ENCODE measurements at places on chromosomes 16 and 17. TPM values are rescaled to one million over a fixed set of nuclear protein-coding genes. Genes with fewer than 3 reads are reported as not detected.

Gene CWC25
- 22.2 TPM for total RNA-seq

DNA sequence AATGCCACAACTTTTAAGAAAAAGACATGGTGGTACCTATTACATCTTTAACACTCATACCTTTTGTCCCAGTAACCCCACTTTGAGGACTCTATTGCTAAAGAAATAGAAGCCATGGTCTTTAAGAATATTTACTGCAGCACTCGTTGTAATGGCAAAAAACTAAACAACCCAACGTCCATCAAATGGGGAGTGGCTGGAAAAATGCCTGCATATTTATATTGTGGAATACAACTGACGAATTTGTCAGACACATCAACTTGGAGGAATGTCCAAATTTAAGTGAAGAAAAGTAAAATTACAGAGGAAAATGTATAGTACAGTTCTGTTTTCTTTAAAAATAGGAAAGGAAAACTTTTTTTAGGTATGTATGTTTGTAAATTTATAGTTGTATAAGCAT lies 47.8 kb downstream of the STX8 start:
- H3K4me3 ChIP-seq: no peak overlapping the region
- no peaks in the 10 kb centered on the region for H3K27me3 ChIP-seq
- DNase-seq: no peak

- no peak overlapping the region for H3K4me3 ChIP-seq
- no peaks in the 10 kb centered on the region for H3K27me3 ChIP-seq
- peaks cover 19% of the 10 kb centered on the region for H3K4me1 ChIP-seq
- H3K27ac ChIP-seq: no peak overlapping the region
Measured at GRCh38 chr17:79948406-79948944, 87.2 kb downstream of the TBC1D16 start.

Gene RNF167
- 92.9 TPM for total RNA-seq

DNA sequence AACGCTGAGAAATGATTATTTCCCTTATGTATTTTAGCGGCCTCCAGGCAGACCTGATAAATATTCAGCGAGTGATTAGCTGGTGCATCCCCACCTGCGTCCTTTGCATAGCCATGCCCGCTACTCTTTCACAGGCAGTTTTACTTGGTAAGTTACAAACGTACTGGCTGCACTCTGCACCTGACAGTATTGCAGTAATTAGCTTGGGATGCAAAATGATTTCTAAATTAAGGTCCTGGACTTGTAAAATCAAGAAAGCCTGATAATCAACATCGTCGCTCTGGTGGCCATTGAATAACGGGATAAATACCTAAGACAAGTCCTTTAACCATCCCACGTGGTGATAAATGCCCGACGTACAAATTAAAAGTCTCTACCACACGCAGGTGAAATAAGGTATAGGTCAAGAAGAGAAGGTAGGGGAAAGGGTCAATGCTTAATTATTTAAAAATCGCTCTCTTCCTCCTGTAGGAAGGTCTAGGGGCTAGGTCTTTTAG lies 998 bp upstream of the PRKCA start:
- peak overlapping the region; percentile 73 for H3K4me3 ChIP-seq
- H3K27ac ChIP-seq: peak overlapping the region; percentile 64
- no peak for DNase-seq
- H3K4me1 ChIP-seq: peaks cover 12% of the 10 kb centered on the region
- no peaks in the 10 kb centered on the region for H3K27me3 ChIP-seq
- H3K36me3 ChIP-seq: no peaks in the 10 kb centered on the region

Gene EVI2A
- 38.2 TPM for total RNA-seq

GRCh38 chr16:53089434-53090285 lies 34.9 kb downstream of the CHD9 start:
- DNase-seq: no peak
- peak overlapping the region; percentile 80 for H3K27ac ChIP-seq
